Spinal cord (tissue), 10 donors: ENCODE measurements at places on chromosomes 2 and 18. TPM values are rescaled to one million over a fixed set of nuclear protein-coding genes. Genes with fewer than 3 reads are reported as not detected.

The SIX3 gene
- not detected for polyA plus RNA-seq

The CNOT11 gene
- 33.1 TPM for polyA plus RNA-seq

The CGREF1 gene
- 55.3 TPM for polyA plus RNA-seq

The KCNJ13 gene
- polyA plus RNA-seq = 0.24 TPM

- DNase-seq = no peak
Measured at GRCh38 chr2:12050396-12050795, 304.0 kb downstream of the LPIN1 start.

GRCh38 chr2:229519655-229520430, 194.5 kb downstream of the DNER start:
- no peak for DNase-seq

DNA sequence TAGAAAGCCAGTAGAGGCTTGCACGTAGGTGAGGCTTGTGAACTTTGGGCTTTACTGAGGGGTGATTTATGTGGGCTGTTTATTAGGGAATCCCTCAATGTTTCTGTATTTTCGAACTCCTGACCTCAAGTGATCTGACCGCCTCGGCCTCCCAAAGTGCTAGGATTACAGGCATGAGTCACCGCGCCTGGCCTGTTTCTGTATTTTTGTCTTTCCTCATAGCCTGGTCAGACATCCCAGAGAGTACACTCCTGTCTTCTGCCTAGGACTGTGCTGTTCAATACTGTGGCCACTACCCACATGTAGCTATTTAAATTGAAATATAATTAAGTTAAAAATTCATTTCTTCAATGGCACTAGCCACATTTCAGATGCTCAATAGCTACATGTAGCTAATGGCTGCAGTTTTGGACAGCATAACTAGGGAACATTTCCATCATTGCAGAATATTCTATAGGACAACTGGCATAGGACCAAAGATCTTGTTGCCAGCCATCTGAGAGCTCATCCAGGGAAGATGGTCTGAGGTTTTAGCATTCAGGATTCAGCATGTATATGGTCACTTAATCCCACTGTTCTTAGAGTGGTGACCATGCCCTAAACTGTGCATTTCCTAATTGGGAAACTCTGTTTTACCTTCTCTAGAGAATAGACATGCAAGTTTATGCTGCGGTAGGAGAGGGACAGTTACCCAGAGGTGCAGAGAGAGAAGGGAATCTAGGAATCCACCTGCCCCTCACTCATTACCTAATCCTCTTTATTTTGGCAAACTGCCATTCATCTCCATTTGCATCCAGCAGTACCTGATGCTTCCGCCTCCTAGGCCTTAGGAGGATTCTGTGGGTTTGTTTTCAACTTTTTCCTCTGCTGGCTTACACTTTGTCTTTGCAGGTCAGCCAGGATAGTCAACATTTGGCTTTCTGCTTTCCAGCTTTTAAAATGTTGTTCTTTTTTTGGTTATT, 64.4 kb downstream of the LCLAT1 start:
- DNase-seq = no peak
